ENCODE measurements at places on chromosomes 13 and 19. TPM values are rescaled to one million over a fixed set of nuclear protein-coding genes. Genes with fewer than 3 reads are reported as not detected.
A peak's percentile ranks its signal among the peaks of the same experiment; 100 is the strongest.

VSTM2B gene
- not detected for total RNA-seq

IL27RA gene
- 2.9 TPM for total RNA-seq

DNA sequence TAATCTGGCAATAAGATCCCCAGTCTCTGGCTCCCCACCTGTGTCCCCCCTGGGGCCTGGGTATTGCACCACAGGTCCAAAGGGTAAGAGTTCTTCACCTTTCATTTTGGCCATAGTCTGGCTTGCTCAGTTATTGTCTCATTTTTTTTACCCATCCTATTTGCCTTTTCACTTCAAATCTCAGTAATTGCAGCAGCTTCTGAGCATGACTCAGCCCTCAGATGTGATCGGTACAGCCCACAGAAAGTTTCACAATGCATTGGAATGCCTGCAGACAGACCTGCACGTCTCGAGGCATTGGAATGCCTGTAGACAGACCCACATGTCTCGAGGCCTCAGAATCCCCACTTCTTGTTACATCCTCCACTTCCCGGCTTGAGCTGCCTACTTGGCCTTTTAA, 173.6 kb downstream of the NUFIP1 start:
- DNase-seq: peak; percentile 95

- DNase-seq: peak; percentile 89
These were observed at the start of gene KCTD12 for GRCh38 chr13:76886292-76887075. Gene KCTD12 (minus strand): TSS chr13:76886405. CDS start chr13:76886148, 257 bp downstream.

- no peak for DNase-seq
These were observed 245.6 kb downstream of the DACH1 start for GRCh38 chr13:71621174-71622124.

All from fibroblast of villous mesenchyme (primary cell).